Hematopoietic multipotent progenitor cell treated with erythropoietin and hydrocortisone succinate and interleukin-3 and kit ligand, for 6 days (in vitro differentiated cells): ENCODE measurements at places on chromosomes 2 and 18.

DNA sequence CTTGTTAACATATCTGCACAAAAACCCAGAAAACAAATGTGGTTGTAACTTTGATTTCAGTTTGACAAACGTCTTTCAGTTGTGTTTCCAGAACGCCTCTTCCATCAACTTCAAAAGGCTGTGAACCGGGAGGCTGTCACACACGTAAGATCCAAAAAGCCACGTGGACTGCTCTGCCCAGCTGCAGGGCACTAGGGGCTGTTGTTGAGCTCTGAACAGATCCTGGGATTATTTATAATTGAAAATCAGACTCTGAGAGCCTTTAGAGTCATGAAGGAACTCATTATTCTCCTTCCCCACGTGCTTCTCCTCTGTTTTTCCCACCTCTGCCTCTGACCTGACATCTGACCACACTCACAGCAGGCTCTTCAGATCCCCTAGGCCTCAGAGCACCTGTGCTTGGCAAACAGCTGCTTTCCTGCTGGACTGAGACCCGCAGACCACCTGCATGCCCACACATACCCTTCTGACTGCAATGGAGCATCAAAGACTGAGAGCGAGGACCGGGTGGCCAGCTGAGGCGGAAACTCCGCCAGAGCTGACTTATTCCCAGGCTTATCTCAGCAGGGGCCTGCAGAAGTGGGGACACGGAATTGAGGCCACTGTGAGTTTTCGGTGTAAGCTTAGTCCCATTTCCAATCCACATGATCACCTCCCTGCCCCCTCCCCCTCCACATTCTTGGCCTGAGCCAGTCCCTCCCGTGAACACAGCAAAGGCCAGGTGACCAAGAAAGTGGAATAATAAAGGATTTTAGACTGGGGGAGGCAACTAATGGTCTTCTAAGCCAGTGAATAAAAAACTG, 114.8 kb downstream of the ATL2 start:
- DNase-seq: no peak

GRCh38 chr2:157182834-157183396, 74.6 kb upstream of the GALNT5 start:
- DNase-seq: peak; percentile 27

DNA sequence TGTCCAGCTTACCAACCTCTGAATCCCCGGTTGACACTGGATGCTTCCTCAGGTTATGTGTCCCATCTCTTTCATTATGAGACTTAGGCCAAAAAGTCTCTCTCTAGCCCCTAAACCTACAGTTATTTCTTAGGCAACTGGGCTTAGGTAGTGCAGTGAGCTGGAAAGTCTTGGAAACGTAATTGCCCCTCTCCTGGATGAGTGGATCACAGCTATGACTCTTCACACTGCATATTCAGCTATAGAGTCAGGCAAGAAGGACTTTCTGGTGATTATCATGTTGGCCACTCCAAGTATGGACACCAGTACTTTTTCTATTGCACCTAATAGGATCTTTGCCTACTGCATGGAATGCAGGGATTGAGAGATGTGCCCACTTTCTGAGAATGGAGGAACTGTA, 458.3 kb upstream of the CELF4 start:
- DNase-seq: no peak

DNA sequence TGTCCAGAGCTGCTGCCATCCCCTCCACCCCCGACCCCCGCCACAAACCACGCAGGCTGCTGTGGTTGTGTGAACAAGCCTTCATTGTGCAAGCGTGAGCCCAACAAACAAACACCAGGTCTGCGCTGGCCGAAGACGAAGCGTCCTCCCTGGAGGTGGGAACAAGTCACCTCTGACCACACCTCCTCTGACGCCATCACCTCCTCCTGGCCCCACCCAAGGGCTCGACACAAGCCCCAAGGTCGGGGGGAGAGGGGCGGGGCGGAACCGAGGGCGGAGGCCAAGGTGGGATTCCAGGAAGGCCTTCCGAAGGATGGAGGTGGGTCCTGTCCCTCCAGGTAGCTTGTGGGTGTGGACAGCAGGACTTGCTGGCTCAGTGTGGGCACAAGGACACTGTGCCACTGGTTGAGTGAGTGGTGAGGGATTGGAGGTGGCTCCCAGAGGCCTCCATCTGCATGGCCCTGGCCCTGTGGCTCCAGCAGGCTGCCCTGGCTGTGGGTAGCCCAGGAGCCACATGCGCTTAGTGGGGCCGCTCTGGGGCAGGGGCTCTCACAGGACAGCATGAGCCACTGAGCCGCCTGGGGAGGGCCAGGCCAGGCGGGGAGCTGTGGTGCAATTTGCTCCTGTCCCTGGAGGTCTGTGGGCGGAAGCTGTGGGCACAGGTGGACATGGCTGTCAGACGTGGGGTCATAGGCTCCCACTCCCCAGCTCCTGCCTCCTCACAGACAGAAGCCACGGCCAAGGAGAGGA, 7.4 kb upstream of the GPR17 start:
- DNase-seq: no peak

- no peak for DNase-seq
These were observed 202.4 kb downstream of the ZNF407 start for GRCh38 chr18:74800098-74800497.

GRCh38 chr2:23448906-23449305, 63.9 kb downstream of the KLHL29 start:
- no peak for DNase-seq

DNA sequence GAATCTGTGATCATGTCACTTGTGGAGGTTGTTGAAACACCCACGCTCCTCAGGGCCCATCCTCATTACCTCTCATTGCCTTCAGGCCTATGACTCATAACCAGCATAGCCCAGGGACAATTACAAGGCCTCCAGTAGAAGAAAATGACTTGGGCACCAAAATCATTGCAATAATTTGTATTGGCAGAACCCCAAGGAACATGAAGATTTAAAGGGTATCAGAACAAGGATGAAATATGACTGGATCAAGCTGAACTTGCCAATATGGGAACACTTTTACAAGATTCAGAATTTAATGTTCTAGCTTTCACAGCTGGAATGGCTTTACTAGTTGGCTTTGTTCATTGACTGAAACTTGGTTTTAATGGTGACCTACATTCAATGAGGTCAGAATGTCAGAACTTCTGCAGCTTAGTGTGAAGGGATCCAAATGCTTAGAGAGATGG, 156.4 kb downstream of the COPS8 start:
- no peak for DNase-seq

- no peak for DNase-seq
These were observed 30.0 kb downstream of the RAPGEF4 start for GRCh38 chr2:172765662-172766061.

DNA sequence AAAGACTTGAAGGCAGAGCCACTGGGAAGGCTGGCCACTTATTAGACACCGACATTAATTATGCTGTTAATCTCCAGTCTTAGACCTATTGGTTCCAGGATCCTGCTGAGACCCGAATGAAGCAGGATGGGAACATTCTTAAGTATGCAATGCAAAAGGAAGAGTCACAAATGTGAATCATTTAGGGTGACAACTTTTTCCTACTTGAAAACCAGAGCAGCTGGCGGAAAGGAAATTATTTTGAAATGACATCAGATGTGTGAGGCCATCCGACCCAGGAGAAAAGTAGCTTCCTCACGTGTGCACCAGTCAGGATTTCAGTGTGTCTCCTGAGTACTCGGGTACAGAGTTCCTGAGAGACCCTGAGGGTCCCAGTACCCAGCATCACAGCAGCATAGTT, 222.9 kb upstream of the NCKAP5 start:
- DNase-seq: no peak

GRCh38 chr2:239983004-239983778, 42.0 kb downstream of the NDUFA10 start:
- DNase-seq: no peak

DNA sequence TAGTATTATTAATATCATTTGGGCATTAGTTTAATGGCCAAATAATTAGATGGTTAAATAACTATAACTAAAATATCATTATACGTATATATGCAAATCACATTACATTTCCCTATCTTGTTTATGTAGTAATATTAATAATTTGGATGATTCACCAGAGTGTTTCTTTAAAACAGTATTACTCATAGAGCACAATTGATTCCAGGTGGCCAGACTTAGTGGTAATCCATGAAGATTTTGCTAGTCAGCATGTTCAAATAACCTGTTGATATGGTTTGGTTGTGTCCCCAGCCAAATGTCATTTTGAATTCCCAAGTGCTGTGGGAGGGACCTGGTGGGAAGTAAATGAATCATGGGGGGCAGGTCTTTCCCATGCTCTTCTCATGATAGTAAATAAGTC, 782.3 kb downstream of the LRP1B start:
- no peak for DNase-seq

- DNase-seq: no peak
These were observed 102.3 kb upstream of the ZNF521 start for GRCh38 chr18:25454270-25454659.

GRCh38 chr18:811892-812375, at the start of gene YES1:
Gene YES1, minus strand, starts transcription at chr18:812242. Its CDS starts 55,415 bp downstream, at chr18:756827.
- no peak for DNase-seq

GRCh38 chr2:7508296-7508943, 591.2 kb downstream of the RNF144A start:
- DNase-seq: no peak
